Activated naive CD8-positive, alpha-beta T cell treated with anti-CD3 and anti-CD28 coated beads, Interleukin-2, amount 50 U/mL, for 16 hours (primary cell): ENCODE measurements at places on chromosomes 4 and X.

DNA sequence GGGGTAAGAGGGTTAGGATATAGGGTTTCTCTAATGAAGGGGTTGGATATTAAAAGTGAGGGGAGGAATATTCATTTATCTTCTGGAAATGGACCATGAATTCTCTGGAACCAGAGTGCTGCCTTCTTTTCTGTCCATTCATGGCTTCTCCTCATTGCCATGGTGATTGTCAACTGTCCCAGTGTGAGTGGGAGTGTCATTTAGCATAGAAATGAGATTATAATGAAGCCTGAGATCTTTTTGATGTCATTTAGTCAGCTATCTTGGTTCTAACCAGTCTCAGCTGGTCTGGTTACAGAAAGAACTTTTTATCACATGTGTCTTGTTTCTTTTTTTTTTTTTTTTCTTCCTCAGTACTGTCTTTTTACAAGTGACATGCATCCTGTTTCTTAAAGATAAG lies 497.3 kb upstream of the PITX2 start:
- DNase-seq, result no peak

DNA sequence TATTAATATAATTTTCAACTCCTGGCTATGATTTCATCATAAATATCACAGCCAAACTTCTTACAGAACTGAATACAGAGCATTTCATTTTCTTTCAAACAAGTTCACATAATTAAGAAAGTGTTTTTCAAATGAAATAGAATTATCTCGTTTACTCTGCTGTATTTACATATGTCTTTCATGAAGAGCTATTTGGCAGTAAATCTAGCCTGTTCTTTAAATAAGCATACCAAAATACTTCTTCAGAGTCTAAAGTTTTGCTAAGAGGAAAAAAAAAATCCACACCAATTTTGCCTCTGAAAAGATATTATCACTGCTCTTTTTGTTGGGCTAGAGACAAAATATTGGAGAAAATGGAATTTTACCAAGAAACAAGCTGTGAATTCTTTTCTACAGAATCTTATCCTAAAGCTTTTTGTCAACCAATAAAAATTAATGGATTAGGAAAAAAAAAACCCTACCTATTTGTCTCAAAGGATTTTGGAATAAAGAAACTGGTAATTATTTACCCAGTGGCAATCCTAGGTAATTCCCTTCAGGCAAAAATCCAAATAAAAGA lies 287.9 kb upstream of the NR3C2 start:
- DNase-seq, result no peak

DNA sequence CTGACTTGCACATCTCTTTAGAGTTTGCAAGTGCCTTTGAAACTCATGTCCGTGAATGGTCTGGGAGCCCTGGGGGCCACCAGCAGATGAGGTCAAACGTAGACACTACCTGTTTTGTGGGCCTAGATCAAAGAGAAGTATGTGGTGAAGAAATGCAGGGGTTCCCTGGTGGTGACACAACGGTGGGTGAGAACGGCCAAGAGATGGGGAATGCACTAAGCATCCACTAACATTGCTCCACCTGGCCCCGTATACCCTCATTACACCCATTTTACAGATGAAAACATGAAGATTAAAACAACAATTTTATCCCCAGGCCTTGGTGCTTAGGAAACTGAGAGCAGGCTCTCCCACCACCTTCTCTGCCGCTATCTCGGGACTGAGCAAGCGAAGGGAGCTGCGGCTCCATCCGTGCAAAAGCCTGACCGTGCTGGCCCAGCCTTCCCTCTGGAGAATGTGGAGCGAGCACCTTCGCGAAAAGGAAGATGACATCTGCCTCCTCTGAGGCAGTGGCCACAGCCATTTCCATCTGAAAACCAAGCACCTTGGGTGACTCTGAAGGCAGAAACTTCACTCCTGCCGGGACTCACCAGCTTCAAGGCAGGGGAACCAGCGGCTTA lies 91.9 kb downstream of the EVC2 start:
- no peak for DNase-seq

DNA sequence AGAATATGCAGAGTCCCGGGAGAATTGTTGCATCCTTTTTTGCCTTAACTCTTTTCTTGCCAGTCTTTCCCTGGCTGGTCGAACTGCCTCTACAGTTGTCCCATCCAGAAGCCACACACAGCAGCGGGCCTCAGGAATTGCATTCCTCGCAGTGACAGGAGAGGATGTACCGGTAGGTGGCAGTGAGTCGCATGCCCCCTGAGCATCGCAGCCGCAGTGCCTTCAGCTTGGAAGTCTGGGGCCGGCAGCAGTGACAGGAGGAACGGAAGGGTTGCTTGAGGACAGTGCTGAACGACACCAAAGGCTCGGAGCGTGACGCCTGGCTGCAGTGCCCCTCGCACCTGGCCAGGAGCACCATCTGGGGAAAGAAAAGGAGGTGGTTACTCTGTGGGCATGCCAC lies 23.5 kb downstream of the NDP start:
- no peak for DNase-seq

GRCh38 chr4:102586002-102586643 lies 85.0 kb downstream of the NFKB1 start:
- no peak for DNase-seq

DNA sequence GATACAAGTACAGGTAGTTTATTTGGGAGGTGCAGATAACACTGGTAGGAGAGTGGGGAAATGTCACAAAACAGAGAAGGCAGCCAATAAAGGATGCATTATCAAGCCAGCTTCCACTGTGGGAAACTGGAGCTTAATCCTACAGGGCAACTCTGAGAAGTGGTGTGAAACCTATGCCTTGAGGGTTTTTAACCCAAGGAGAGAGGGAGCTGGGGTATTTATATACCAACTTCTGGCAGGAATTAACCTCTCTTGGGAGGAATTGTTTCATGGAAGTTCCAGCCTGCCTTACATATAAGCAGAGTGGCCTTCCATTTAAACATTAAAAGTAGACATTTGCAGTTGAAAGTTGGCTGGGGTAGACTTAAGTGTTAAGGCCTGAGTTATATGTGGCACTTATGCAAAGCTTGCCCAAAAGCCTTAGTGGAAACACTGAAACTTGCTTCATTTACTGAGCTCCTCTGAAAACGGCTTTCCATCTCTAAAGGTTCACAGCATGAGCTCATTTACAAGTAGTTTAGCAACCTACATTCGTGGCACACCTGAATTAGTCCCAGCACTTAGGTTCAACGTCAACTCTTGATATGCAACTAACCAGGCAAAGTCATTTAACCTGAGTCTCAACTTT lies 19.2 kb downstream of the MAGEB17 start:
- DNase-seq, result no peak

DNA sequence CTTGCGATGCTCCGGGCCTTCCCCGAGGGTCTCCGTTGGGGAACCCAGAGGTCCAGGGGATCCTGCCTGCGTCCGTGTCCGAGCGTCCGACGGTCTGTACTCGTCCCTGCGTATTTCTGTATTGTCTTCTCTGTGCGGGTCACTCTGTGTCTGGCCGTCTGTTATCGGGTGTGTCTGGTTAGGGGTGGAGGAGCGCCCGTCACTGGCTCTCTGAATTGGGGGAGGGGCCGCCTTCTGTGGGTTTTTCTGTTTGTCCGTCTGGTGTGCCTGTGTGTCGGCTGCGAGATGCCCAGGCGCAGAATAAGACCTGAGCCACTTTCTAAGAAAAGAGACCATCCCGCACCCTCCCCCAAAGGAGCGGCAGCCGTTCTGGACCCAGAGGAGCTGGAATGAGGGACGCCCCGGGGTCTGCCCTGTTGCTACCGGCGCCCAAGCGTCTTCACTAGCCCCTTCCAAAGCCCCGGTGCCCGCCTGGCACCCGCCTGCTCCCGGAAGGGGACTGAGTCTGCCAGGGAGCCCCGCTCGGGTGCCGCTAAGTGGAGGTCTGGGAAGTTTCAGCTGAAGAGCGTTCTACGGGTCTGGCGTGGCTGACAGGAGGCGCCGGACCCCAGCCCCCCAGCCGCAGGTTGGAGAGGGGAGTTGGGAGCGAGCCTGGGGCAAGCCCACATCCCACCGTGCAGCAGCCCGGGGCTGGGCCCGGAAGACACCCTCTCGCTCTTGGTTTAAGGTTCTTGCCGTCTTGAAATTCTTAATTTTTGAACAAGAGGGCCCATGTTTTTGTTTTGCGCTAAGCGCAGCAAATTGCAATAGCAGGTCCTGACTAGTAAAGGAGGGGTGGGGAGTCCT lies 1.0 kb upstream of the OTOP1 start:
- DNase-seq, result no peak

DNA sequence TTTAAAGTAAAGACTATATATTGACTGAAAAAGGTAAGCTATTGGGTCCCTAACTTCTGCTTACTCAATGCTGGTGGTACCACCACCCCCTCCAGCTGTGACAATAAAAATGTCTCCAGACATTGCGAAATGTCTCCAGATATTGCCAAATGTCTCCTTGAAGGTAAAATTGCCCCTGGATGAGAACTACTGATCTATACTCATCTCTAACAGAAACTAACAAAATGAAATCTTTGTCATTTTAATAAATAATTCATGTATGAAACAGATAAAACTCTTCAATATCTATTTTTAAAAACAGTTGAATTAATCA lies 20.1 kb downstream of the CLTRN start:
- no peak for DNase-seq

DNA sequence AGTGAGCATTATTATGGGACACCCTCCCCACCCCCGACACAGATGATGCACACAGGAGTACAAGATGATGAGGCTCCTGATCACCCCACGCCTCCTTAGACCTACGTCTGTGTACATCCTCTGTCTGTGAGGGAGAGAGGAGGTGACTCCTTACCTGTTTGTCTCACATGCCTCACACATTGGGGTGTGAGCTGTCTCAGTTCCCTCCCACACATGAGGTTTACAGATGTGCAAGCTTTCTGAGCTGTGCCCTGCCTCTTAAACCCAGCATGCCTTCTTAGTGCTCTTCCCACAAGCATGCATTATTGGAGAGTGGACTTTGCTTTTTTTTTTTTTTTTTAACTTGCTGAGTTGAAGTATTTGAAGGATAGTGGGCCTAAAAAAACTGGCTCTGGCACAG lies 76.7 kb downstream of the CLCN5 start:
- DNase-seq, result no peak

DNA sequence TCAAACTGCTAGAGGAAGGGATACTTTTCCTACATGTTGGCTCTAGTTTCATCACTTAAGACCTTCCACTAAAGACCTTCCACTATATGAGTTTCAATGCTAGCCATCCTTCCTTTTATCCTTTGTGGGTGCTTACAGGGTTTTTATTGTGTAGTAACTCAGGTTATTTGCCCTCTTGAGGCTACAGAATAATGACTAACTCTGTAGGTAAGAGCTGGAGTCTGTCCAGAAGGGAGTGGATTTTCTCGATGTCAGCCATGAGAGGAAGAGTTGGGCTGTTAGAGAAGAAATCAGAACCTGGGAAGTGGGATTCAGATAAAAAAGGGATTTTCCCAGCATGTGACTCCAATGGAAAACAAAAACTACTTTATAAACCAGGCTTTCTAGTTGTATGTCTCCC lies 27.5 kb upstream of the HERC5 start:
- DNase-seq, result no peak

DNA sequence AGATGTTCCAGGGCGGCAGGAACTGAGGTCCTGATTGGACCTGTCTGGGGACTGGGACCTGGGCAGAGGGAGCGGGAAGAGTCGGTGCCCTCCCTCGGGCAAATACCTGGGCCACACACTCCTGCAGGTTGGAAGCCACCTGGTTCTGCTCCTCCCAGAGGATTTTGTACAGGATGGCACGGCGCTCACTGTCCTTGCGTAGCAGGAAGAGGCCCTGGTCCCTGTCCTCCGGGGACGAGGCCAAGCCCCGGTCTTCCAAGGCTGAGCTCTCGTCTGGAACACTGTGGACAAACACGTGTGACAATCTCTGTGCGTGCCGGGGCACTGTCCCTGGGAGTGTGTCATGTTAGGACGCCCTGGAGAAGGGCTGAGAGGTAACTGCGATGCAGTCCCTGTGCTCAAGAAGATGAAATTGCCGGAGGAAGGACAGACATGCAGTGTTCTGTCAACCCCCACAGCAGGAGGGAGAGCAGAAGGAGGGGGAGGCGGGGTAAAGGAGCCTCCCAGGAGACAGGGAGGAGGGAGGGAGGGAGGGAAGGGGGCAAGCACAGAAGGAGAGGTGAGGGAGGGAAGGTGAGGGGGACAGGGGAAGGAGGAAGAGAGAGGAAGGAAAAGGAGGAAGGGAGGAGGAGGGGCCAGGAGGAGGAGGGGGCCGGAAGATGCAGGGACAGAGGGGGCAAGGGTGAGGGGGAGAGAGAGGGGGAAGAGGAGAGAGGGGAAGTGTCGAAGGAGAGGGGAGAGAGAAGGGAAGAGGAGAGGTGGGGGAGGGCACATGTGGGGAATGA lies 29.0 kb downstream of the PDHA1 start:
- DNase-seq, result no peak

- no peak for DNase-seq
Observed at GRCh38 chrX:39309721-39310152, 508.5 kb downstream of the MID1IP1 start.

DNA sequence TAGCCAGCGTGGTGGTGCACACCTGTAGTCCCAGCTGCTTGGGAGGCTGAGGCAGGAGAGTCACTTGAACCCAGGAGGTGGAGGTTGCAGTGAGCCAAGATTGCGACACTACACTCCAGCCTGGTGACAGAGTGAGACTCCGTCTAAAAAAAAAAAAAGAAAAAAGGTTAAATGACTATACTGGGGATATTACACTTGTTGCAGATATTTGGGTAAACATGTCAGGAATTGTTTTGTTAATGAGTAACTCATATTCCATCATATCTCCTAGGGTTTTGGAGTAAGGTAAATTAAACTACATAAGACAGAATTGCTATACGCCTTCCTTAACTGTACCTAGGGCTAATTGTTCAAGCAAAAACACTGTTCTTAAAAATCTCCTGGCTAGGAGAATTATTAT lies 291.4 kb upstream of the IGFBP7 start:
- no peak for DNase-seq

- no peak for DNase-seq
Observed at GRCh38 chr4:921830-922331, 10.2 kb downstream of the GAK start.

DNA sequence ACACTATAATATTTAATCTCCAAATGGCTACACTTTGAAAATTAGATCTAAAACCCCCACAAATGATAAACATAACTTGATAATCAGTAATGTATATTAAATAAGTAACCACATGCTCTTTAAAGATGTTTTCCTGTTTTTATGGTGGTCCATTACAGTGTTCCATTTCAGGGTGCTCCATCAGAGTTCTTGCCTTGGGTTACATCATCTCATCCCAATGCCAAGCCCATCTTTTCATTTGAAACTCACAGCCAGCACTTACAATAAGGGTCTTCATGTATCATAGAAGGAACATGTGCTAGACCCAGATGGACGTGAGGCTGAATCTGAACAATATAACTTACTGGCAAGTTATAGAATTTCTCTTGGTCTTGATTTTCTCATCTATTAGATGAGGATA lies 10.5 kb upstream of the PAQR3 start:
- no peak for DNase-seq

GRCh38 chrX:28847423-28847822 lies 260.2 kb downstream of the IL1RAPL1 start:
- no peak for DNase-seq

- no peak for DNase-seq
Observed at GRCh38 chrX:30592831-30593230, 15.3 kb upstream of the TASL start.
